ENCODE measurements at places on chromosomes 1 and 21.
A peak's percentile ranks its signal among the peaks of the same experiment; 100 is the strongest.

- no peak for DNase-seq
Observed at GRCh38 chr1:36208978-36209703, 15.1 kb upstream of the THRAP3 start.

DNA sequence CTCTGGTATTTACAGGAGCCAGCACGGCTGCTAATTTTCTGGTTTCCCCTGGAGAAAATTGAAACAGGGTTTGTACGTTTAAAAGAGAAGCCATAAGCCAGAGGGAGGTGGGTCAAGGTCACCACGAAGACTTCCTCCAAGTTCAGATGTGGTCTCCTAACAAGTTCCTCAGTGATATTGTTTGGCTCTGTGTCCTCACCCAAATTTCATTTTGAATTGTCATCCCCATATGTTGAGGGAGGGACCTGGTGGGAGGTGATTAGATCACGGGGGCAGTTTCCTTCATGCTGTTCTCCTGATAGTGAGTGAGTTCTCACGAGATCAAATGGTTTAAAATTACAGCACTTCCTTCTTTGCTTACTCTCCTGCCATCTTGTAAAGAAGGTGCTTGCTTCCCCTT, 295.4 kb upstream of the DAB1 start:
- DNase-seq, result no peak

DNA sequence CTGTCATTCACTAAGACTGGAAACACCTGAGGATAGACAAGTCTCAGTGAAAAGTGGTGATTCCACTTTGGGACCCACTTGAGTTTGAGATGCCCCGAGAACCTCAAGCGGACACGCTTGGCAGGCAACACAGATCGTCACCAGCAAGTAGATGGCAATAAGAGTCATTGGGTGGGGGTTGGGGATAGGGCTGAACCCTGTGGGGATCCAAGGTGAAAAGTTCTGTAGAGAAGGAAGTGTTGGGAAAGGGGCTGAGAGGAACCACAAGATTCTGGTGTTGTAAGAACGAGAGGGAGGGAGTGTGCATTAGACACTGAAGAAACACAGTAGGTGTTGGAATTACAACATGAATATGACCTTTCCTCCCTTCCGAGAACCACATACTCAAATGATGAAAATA, 45.4 kb upstream of the TDRD10 start:
- DNase-seq, result no peak

DNA sequence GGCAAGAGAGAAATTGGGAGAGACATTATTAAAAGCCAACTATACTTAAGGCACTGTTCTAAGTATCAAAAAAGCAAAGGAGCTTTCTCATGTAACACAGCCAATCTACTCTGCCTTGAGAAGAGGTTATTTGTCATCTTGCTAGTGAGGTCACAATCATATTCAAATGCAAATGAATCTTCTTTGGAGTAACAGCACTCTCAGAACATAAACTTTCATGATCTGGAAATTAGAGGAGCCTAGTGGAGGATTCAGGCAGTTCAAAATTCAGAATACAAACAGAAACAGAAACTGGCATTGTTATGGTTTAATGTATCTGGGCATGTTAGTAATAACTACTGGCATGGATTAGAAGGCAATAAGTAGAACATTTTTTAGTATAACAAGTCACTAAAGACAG, 57.4 kb downstream of the ARID4B start:
- DNase-seq, result peak; percentile 30

DNA sequence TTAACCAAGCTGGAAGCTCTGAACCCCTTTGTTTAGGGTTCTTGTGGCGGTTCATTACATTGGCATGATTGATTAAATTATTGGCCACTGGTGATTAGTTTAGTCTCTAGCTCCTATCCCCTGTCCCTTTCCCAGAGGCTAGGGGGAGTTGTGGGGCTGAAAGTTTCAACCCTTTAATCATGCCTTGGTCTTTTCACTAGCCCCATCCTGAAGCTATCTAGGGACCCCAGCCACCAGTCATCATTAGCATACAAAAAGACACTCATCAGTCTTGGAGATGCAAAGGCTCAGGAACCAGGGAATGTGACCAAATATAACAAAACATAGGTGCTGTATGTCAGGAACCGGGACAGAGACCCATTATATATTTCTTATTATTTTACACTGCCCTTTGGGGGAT, 34.7 kb upstream of the SNX27 start:
- no peak for DNase-seq

DNA sequence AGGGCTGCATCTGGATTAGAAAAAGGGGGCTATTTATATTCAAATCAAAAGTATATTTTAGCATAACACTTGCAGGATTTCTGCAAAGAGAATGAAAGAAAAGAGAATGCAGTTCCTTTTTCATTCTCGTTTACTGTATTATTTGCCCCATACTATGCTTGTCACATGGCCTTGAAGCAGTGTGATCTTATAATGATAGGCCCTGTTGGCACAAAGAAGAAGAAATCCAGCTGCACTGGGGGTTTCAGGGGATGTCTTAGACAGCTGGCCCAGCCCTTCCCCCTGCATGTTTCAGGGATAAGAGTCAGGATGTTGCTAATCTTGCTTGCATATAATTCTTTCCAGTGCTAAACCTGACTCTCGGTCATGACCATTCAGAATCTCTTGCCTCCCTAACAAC, 369.5 kb downstream of the SEC16B start:
- no peak for DNase-seq

- no peak for DNase-seq
Observed at GRCh38 chr21:42570841-42571387, 57.3 kb downstream of the SLC37A1 start.

- no peak for DNase-seq
Observed at GRCh38 chr1:8706995-8707396, 110.4 kb downstream of the RERE start.

Measured in hematopoietic multipotent progenitor cell treated with erythropoietin and hydrocortisone succinate and interleukin-3 and kit ligand, for 15 days (in vitro differentiated cells).